ENCODE measurements at places on chromosomes 4 and X. TPM values are rescaled to one million over a fixed set of nuclear protein-coding genes. Genes with fewer than 3 reads are reported as not detected.

- no peak for DNase-seq
Observed at GRCh38 chrX:110055616-110056015, 52.7 kb downstream of the TMEM164 start.

GRCh38 chr4:145618210-145618931 is 814 bp upstream of the MMAA start:
- DNase-seq, result no peak

DNA sequence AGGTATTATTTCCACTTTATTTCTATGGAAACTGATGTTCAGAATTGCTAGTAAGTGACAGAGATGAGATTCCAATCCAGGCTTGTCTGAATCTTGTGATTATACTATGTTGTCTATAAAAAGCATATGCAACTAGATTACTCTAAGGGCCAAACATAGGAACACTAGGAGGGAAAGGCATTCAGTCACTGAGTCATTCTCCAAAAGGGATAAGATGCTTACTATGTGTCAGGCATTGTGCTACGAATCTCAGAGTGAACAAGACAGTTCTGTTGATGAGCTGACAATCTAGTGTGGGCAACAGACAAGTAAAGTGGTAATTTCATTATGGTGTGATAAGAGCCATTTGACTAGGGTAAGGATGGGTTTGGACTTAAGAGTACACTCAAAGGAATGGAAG is 77.2 kb downstream of the RASL11B start:
- no peak for DNase-seq

GRCh38 chrX:131306601-131307000 is 17.5 kb upstream of the IGSF1 start:
- no peak for DNase-seq

FGFBP1 gene
- not detected for total RNA-seq

GRCh38 chr4:105369988-105370387 is 103.9 kb downstream of the PPA2 start:
- no peak for DNase-seq

DNA sequence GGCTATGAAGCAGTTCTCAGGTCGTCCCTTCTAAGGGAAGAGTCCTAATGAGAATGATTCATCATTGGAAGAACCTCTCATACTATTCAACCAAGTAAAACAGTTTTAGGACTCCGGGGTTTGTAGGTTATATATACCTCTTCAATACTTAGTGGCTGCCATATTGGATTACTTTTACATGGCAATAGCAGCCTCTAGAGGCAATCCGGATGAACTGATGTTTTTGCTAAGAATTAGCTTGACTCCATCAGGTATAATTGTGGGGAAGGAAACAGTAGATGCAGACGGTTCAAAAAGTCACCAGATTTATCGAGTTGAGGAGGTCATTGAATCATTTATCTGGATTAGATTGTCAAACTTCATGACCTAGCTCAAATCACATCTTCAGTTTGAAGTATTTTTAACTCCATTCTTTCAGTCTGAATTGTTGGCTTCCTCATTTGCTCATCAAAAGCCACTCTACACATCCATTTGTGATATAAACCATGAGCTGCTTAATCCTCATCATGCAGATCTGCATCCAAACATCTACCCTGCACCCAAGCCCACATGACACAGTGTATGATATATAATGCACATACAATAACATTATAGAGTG is 28.4 kb downstream of the GUCY1B1 start:
- DNase-seq, result no peak

EDNRA gene
- 4.9 TPM for total RNA-seq

ARR3 gene
- total RNA-seq, result not detected

DNA sequence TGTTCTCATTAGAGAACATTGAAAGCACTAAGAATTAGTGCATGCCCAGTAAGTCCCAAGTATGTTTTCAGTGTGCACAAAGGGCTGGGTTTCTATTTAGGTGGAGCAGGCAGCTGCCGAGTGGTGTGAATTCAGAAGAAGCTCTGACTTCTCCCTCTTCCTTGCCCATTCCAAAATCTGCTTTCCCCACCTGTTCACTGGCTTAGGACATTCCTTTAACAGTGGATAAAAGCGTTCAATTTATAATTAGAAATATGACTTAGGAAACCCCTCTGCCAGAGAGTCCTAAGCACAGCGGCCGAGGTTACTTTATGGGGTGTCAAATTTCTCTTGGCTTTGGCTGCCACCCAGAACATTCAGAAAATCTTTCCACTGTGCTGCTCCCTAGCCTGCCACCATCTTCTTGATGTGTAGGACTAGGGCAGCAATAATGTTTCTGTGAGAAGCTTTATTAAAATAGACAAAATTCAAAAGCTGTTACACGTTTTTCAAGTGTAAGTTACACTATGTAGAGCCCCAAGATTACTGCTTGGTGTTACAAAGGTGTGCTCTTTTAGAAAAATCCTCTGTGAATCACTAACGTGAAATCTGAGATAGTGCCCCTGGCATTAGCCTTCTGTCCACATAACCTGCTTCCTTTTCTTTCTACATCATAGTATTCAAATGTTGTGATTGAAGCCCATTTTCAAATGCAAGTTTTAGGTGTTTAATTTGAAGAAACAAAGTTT is 191.6 kb upstream of the ANKRD50 start:
- DNase-seq, result no peak

DNA sequence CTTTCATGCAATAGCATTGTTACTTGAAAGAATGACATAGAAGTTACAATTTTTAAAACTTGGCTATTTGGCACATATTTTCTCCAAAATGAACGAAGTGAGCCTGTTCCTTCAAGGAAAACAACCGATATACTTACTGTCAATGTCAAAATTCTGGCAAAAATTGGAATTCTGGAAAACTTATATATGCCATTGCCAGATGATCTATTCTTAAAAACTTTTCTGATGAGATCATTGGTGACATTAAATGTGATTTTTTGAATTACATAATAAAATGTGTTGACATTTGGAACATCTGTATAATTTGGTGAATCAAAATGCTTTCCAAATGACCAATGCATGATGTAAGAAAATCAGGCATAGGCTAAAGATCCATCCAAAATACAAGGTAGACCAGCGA is 209.0 kb downstream of the SCFD2 start:
- no peak for DNase-seq

GRCh38 chr4:96602661-96603060 is 762.8 kb downstream of the PDHA2 start:
- no peak for DNase-seq

- DNase-seq, result no peak
Observed at GRCh38 chr4:23371533-23371932, 518.3 kb downstream of the PPARGC1A start.

EDA2R gene
- total RNA-seq, result 2.7 TPM

Measured in dorsolateral prefrontal cortex (tissue), 122 donors.